ENCODE measurements at places on chromosomes 2 and 18.

DNA sequence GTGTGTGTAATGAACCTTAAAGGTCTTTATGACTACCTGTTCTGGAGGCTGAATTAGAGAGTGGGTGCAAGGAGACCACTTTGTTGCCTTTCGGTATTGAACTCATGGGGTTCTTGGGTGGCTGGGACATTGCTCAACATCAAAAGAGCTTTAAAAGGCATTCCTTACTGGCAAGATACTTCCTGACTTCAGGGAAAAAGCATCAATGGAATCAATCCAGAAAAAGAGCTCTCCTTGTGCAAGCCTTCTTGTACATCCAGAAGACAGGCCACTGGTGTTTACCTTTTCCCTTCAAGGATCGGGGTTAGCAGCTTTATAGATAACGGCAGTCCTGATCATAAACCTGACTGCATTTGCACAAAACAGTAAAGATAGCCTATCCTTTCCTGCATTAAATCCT, 9.5 kb downstream of the PNO1 start:
- no peak for DNase-seq

DNA sequence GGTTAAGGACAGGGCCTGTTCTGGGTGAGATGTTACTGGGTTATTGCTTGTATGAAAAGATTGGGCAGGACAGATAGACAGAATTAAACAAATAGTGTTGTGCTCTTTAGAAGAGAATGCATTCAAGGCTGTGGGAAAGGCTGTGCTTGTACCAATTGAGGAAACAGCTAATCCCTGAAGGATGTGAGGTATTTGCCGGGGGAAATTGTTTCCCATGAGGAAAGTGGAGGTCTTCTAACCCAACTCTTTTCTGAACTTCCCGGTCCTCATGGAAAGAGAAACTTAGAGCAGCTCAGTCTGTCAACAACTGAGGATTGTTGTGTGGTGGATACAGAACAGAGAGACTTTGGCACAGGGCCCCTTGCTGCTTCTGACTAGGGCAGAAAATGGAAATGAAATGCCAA, 9.5 kb downstream of the SLC1A4 start:
- no peak for DNase-seq

GRCh38 chr2:191204433-191204832, 40.8 kb upstream of the MYO1B start:
- DNase-seq = no peak

DNA sequence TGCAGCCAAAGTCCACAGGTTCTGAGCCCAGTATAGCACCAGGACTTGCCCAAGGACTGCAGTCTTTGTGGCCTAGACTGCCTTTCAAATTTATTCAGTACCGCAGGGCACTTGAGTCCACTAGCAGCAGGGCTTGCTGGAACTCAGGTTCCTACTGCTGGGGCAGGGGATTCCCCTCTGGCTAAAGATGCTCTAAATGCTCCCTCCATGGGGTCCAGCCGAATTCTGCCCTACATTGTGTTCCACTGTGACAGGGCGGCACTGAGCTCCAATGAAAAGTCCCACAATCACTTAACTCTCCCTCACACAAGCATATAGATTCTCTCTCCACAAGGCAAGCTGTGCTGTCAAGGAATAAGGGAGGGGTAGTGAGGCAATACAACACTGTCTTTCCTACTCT, 518.1 kb upstream of the VRK2 start:
- no peak for DNase-seq
